Activated T-helper 1 cell treated with anti-CD3 and anti-CD28 coated beads, Interleukin-12 subunit alpha, Interleukin-12 subunit beta, Interleukin-2, Interleukin-4 antibody, amounts not matched to agents 30 ng/mL and 10 ng/mL and 1 ng/mL, durations not matched to agents 14 hours and 24 hours and 36 hours (primary cell): ENCODE measurements at places on chromosomes 7 and 10.

GRCh38 chr10:5830629-5831445, 17.6 kb upstream of the GDI2 start:
- H3K4me3 ChIP-seq: no peak overlapping the region
- H3K27ac ChIP-seq: no peak overlapping the region
- no peak for DNase-seq
- H3K4me1 ChIP-seq: no peaks in the 10 kb centered on the region
- no peaks in the 10 kb centered on the region for H3K27me3 ChIP-seq
- no peaks in the 10 kb centered on the region for H3K36me3 ChIP-seq

DNA sequence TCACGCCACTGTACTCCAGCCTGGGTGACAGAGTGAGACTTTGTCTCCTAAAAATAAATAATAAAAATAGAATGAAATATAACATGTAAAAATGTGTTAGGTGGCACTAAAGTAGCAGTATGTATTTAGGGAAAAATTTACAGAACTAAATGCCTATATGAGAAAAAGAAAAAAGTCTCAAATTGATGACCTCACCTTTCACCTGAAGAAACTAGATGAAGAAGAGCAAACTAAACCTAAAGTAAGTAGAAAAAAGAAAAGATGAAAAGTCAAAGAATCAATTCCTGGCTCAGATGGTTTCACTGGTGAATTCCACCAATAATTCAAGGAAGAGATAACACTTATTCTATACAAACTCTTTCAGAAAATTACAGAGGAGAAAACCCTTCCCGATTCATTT, 106.5 kb upstream of the NANOS1 start:
- no peak for DNase-seq
- H3K4me3 ChIP-seq: no peak overlapping the region
- no peaks in the 10 kb centered on the region for H3K36me3 ChIP-seq

- no peaks in the 10 kb centered on the region for H3K36me3 ChIP-seq
- no peak overlapping the region for H3K4me3 ChIP-seq
- no peaks in the 10 kb centered on the region for H3K27me3 ChIP-seq
- no peaks in the 10 kb centered on the region for H3K4me1 ChIP-seq
Measured at GRCh38 chr7:144723301-144723700, 112.6 kb downstream of the TPK1 start.

DNA sequence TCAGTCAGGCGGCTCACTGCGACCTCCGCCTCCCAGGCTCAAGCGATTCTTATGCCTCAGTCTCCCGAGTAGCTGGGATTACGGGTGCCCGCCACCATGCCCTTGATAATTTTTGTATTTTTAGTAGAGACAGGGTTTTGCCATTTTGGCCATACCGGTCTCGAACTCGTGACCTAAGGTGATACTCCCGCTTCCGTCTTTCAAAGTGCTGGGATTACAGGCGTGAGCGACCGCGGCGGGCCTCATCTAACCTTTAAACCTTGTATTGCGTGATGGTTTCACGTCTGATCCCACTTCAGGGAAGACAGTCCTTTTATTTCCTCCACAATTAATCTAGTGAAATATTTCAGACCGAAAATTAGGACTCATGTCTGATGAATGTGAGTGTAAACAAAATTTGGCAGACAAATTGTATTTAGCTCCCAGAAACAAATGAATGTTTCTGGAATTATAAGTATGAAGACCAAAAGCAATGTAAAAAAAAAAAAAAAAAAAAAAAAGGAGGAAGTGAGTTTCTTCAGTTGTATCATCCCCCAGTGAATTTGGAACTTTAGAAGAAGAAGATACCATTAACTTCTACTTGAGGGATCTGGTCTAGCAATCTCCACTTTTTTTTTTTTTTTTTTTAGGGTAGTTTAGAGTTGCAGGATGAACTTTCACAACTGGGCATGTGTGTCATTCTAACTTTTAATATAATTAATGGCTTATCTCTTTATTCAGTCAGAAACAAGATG, 1.6 kb downstream of the NUP42 start:
- peak overlapping the region; percentile 73 for H3K27ac ChIP-seq
- peaks cover 35% of the 10 kb centered on the region for H3K4me1 ChIP-seq
- H3K27me3 ChIP-seq: peaks cover 3% of the 10 kb centered on the region
- DNase-seq: no peak

DNA sequence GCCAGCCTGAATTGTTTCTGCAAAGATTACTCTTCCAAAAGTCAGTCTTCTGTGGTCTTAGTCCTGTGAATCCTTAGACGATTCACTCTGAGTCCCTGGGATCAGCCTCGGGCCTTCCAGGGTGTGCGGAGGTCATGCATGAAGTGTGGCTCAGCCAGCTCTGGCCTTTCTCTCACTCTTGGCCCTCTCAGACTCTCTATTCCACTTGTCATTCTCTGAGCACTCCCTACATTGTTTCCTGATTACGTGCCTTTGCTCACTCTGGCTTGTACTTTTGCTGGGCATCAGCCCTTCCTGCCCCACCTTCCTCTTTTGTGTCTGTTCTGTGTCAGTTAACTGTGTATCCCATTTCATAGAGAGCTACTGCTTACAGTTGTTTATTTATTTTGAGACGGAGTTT, 36.0 kb downstream of the CCNY start:
- H3K4me1 ChIP-seq: peaks cover 62% of the 10 kb centered on the region
- no peak overlapping the region for H3K4me3 ChIP-seq
- DNase-seq: no peak
- no peak overlapping the region for H3K27ac ChIP-seq

DNA sequence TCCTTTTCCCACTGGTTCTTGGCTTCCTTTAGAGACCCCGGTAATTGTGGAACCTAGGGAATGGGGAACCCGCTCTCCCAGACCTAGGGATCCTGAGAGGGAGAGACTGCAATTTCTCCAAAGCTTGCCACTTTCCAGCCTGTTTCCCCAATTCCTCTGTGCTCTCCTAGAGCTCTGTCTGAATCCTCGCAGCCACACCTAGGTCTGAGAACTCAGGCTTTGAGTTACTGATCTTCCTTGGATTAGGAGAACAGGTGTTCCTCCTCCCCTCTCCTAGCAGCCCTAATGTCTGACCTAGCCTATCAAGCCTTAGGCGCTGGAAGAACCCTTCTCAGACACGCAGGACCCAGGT, 20.0 kb downstream of the WNT8B start:
- no peaks in the 10 kb centered on the region for H3K27me3 ChIP-seq
- H3K4me3 ChIP-seq: peak overlapping the region; percentile 79
- no peak for DNase-seq
- H3K4me1 ChIP-seq: peaks cover 48% of the 10 kb centered on the region
- peak overlapping the region; percentile 57 for H3K27ac ChIP-seq

GRCh38 chr7:41882745-41883420, 180.0 kb upstream of the INHBA start:
- peak overlapping the region; percentile 96 for H3K27ac ChIP-seq
- DNase-seq: no peak
- H3K4me3 ChIP-seq: peak overlapping the region; percentile 71
- H3K4me1 ChIP-seq: peaks cover 60% of the 10 kb centered on the region
- peaks cover 28% of the 10 kb centered on the region for H3K36me3 ChIP-seq

GRCh38 chr10:93813507-93814465, 56.0 kb downstream of the LGI1 start:
- no peak for DNase-seq
- no peak overlapping the region for H3K4me3 ChIP-seq
- no peaks in the 10 kb centered on the region for H3K36me3 ChIP-seq
- no peak overlapping the region for H3K27ac ChIP-seq
- no peaks in the 10 kb centered on the region for H3K4me1 ChIP-seq
- peaks cover 11% of the 10 kb centered on the region for H3K27me3 ChIP-seq

DNA sequence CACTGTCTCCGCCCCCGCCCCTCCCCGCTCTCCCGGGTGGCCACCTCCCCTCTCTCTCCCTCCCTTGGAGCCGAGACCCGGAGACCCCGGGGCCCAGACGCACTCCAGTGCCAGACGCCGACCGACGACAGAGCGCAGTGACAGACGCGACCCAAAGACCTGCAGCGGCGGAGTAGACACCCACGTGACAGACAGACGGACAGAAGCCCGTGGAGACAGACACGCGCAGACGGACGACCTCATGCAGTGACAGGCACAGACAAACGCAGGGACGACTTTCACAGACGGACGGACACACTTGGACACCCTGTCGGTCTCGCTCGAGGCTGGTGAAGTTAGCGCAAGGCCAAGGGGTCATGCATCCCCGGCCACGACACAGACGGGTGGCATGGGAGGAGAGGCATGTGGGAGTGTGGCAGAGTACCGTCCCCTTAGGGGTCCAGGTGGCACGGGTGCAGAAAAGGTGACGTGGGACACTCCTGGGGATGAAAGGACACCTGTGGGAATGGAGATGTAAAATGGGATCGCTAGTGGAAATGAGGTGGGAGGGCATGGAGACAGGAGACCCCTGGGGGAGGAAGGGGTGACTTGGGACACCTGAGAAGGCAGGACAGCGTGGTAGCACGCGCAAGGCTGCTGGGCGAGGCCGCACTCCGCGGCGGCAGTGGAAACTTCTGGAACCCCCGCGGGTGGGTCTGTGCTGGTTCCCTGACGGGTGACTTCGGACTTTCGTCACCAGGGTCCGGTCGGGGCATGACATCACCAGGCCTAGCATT, 456 bp upstream of the ACHE start:
- peaks cover 3% of the 10 kb centered on the region for H3K36me3 ChIP-seq
- H3K27ac ChIP-seq: peak overlapping the region; percentile 27
- H3K4me1 ChIP-seq: peaks cover 11% of the 10 kb centered on the region
- no peak for DNase-seq
- peaks cover 57% of the 10 kb centered on the region for H3K27me3 ChIP-seq
- peak overlapping the region; percentile 69 for H3K4me3 ChIP-seq

DNA sequence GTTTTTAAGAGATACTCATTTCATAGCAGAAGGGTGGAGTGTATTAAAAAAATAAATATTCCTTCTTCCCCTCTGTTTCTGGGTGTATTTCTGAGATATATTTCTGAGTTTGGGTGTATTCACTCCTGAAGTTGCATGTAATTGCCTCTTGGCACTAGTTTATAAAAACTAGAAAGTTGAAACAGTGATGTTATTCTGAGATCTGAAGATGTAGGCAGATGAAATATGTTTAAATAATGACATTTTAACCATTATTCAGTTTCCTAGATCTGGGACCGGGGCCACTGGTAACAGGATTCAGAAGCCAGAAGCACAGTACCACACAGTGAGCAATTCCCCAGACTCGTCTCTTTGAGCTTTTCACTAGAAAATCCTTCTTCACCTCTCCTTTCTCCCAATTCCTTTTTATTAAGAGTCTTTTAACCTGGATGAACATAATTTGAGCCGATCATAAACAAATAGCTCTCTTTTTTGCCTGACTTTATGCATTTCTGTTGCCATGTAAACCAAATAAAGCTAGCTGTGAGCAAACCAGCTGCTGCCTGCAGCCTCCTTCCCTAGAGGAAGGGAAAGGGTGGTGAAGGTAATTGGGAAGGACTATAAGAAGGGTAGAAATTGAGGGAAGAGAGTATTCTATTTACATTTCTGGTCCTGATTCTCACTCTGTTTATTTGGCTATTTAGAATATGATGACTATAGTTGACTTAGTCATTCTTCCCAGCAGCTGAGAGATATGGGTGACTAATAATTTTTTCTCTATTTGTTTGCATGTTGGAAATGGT, 101.8 kb upstream of the STRIP2 start:
- no peak overlapping the region for H3K4me3 ChIP-seq
- no peak overlapping the region for H3K27ac ChIP-seq
- no peaks in the 10 kb centered on the region for H3K27me3 ChIP-seq
- H3K36me3 ChIP-seq: no peaks in the 10 kb centered on the region
- DNase-seq: no peak

DNA sequence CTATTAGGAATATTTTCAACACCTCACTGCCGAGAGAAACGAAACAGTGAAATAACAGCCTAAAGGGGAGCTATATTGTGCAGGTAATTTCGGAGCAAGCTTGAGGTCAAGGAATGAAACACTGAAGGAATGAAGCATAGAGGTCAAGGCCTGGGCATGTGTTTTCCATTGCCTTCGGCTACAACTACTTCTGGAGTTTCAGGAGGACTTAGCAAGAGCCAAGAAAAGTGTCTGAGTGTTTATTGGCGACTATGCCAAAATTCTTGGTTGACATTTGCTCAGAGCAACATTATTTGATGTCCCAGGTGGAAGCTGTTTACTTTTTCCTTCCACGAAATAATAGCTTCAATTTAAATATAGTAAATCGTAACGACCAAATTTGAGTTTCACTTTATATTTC, 89.6 kb upstream of the IFRD1 start:
- H3K4me1 ChIP-seq: no peaks in the 10 kb centered on the region
- H3K4me3 ChIP-seq: no peak overlapping the region
- no peaks in the 10 kb centered on the region for H3K36me3 ChIP-seq
- H3K27ac ChIP-seq: no peak overlapping the region
- no peak for DNase-seq

GRCh38 chr7:158013085-158013668, 574.4 kb downstream of the PTPRN2 start:
- no peaks in the 10 kb centered on the region for H3K36me3 ChIP-seq
- H3K27me3 ChIP-seq: no peaks in the 10 kb centered on the region
- no peaks in the 10 kb centered on the region for H3K4me1 ChIP-seq
- no peak for DNase-seq
- no peak overlapping the region for H3K27ac ChIP-seq

GRCh38 chr10:35739998-35740397, 97.9 kb upstream of the FZD8 start:
- H3K27me3 ChIP-seq: no peaks in the 10 kb centered on the region
- no peak for DNase-seq
- no peaks in the 10 kb centered on the region for H3K4me1 ChIP-seq
- no peak overlapping the region for H3K4me3 ChIP-seq
- H3K27ac ChIP-seq: no peak overlapping the region

- H3K4me3 ChIP-seq: no peak overlapping the region
- no peak for DNase-seq
- H3K27me3 ChIP-seq: peaks cover 7% of the 10 kb centered on the region
Measured at GRCh38 chr10:945778-946177, 14.3 kb upstream of the LARP4B start.

GRCh38 chr10:70685455-70685911, 13.2 kb downstream of the ADAMTS14 start:
- no peaks in the 10 kb centered on the region for H3K36me3 ChIP-seq
- peaks cover 2% of the 10 kb centered on the region for H3K27me3 ChIP-seq
- peaks cover 20% of the 10 kb centered on the region for H3K4me1 ChIP-seq
- no peak overlapping the region for H3K27ac ChIP-seq
- H3K4me3 ChIP-seq: no peak overlapping the region

GRCh38 chr7:71191771-71192170, 59.8 kb downstream of the GALNT17 start:
- no peak overlapping the region for H3K27ac ChIP-seq
- H3K36me3 ChIP-seq: no peaks in the 10 kb centered on the region
- H3K4me3 ChIP-seq: no peak overlapping the region
- no peaks in the 10 kb centered on the region for H3K27me3 ChIP-seq

- peaks cover 16% of the 10 kb centered on the region for H3K27me3 ChIP-seq
- no peaks in the 10 kb centered on the region for H3K4me1 ChIP-seq
- H3K4me3 ChIP-seq: no peak overlapping the region
- DNase-seq: no peak
- no peaks in the 10 kb centered on the region for H3K36me3 ChIP-seq
- H3K27ac ChIP-seq: no peak overlapping the region
Measured at GRCh38 chr10:633279-634245, 55.9 kb downstream of the DIP2C start.

- no peak overlapping the region for H3K27ac ChIP-seq
- no peak for DNase-seq
- H3K4me3 ChIP-seq: no peak overlapping the region
- no peaks in the 10 kb centered on the region for H3K27me3 ChIP-seq
- peaks cover 91% of the 10 kb centered on the region for H3K4me1 ChIP-seq
- peaks cover 8% of the 10 kb centered on the region for H3K36me3 ChIP-seq
Measured at GRCh38 chr7:106423111-106423510, 138.3 kb upstream of the NAMPT start.
